ENCODE measurements at places on chromosomes 11 and 22. TPM values are rescaled to one million over a fixed set of nuclear protein-coding genes. Genes with fewer than 3 reads are reported as not detected.

Gene OR6T1
- total RNA-seq, result not detected

Gene IFT27
- total RNA-seq, result 38.2 TPM

- DNase-seq, result no peak
Measured at GRCh38 chr11:71223081-71223405, 29.3 kb downstream of the SHANK2 start.

Gene PRR33
- total RNA-seq, result not detected

- DNase-seq, result peak; percentile 56
Measured at GRCh38 chr22:26579331-26579886, 10.5 kb downstream of the TPST2 start.

GRCh38 chr22:30441088-30441487, 15.5 kb downstream of the MTFP1 start:
- no peak for DNase-seq

Gene PATE4
- not detected for total RNA-seq

GRCh38 chr11:34588023-34588422, 32.9 kb upstream of the EHF start:
- no peak for DNase-seq

DNA sequence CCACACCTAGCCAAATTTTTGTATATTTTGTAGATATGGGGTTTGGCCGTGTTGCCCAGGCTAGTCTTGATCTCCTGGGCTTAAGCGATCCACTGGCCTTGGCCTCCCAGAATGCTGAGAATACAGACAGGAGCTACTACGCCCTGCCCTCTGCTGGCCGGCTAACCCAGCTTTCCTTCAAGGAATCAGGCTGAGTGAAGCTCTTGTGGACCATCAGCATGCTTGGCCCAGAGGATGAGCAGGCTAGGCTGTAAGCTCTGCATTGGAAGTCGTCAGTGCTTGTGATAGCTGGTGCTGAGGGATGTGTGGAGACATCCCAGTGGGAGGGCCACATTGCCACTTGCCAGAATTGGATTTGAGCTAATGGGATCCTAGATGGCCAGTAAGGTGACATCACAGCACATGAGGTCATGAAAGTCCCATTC, 60.6 kb downstream of the MED15 start:
- DNase-seq, result no peak

GRCh38 chr11:85279267-85279666, 347.9 kb downstream of the DLG2 start:
- no peak for DNase-seq

DNA sequence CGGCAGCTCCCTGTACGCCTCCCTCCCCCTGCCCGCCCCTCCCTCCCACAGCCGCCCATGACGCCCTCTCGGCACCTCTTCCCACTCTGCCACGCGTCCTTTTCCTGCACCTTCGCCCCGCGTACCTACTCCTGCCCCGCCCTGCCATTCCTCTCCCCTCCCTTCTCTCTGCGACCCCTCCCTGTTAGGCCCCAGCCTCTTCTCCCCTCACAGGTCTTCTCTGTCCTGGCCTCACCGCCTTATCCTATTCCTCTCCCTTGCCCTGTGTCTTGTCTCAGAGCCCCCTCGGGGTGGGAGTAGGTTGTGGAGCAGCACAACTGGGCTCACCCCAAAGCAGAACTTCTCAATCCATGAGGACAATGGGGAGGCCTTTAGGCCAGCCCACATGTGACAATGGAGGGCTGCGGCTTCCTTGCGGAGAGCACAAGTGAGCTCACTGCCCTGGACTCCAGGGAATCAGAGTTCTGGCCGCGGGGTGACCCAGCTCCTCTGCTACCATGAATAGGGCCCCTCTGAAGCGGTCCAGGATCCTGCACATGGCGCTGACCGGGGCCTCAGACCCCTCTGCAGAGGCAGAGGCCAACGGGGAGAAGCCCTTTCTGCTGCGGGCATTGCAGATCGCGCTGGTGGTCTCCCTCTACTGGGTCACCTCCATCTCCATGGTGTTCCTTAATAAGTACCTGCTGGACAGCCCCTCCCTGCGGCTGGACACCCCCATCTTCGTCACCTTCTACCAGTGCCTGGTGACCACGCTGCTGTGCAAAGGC, 539 bp downstream of the SLC35C1 start:
- DNase-seq, result no peak

DNA sequence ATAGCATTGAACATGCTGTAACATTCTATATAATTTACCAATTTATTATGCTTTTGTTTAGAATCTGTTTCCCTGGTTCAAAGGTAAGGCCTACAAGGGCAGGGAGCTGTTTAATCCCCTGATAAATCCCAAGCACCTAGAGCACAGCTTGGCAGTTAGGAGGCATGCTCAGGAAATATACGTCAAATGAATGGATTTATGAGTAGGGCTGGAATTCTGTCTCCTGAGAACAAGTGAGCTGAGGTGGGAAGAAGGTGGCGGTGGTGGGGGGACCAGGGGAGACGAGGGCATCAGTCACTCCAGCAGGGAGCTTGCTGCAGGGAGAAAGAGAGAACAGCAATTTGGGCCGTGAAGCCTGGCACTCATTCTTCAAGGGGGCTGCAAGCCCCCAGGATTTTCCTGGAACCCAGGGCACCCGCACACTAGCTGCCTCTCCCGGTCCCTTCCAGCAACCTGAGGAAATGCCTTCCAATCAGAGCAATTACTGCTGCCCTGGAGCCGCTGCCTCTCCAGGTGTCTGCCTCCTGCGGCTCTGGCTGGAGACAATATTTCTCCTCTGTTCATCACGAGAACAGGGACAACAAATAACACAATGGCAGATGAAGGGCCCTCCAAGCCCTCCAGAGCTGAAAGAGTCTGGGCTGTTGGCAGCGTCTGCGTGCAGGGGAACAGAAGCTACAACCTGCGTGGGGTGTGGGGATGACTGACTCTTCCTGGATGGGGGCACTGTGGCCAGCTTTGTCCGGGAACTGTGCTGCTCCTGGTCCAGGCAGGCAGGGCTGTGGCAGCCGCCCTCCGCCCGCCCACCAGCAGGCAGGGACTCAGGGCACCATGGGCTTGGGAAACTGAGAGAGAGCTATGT, 233.4 kb downstream of the ST3GAL4 start:
- no peak for DNase-seq

Gene TPBGL
- 0.22 TPM for total RNA-seq

DNA sequence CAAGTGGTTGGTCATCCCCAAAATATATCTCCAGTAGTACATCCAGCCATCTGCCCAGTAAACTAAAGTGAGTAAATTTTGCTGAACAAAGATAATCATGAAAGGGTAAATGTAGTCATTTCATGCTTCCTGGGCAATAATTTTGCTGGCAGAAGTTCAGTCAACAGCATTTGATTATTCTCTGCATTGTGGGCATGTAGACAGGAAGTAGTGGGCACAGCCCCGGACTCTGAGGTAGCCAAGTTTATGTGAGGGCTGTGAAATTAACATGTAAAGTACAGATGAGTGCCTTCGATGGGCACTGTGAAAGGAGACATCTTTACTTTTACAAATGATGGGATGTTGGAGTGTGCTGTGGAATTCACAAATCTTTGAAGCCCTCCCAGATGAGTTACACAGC, 312.2 kb upstream of the MTNR1B start:
- DNase-seq, result no peak

DNA sequence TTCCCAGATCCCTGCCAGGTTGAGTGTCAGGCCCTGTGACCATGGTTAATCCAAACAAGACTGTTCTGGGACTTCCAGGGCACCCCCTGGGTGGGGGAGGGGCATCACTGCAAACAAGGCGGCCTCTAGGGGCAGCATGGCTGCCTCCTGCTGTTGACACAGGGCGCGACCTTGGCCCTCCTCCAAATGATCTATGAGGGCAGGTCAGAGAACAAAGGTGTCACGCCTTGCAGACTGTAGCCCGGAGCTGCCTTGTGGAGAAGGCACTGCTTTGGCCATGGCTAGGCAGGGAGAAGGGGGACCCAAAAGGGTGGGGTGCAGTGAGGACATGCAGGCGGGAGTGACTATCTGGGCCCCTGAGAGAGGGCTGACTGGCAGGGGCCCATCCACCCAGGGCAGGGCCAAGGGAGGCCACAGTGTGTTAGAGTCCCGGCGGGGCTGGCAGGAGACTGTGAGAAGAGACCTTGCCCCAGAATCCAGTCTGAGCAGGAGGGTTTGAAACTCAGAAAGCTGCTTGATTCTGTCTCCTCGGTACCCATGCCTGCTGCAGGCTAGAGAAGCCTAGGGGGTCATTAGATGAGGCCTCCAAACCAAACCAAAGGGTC, 35.6 kb downstream of the KCNC1 start:
- no peak for DNase-seq

Gene DEUP1
- total RNA-seq, result not detected

DNA sequence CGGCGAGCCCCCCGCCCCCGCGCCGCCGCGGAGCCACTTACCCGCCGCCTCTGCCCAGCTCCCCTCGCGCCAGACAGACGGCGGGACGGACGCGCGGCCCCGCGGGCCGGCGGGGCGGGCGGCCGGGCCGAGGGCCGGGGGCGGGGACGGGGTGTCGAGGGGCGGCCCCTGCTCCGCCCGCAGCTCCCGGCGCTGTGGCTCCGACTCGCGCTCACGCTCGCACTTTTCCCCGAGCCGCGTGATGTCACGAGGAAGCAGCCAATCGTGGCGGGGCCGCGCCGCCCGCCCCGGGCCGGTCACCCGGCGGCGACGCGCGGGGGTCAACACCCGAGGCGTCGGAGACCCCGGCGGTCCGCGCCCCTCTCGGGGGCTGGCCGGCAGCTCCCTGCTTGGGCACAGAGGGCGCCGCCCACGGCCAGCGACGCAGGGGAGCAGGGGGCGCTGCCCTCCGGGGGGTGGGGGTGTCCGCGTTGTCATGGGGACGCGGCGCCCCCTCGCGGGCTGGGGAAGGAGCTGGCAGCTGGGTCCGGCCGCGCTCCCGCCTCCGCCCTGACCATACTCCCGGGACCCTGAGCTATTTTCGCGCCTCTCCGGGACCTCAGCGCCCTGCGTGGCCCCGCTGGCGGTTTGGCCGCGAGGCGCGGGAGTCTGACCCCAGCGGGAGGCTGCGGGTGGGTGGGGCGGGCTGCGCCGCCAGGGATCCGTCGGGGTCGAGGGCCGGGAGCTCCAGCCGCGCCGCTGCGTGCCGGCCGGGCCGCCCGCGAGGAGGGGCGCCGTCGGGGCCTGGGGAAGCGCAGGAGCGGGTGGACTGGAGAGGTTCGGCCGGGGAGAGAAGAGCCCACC, at the start of gene CHRM4:
CHRM4 (minus strand) TSS at position 199 of the 843 bp plus-strand sequence. CDS start 5,219 bp downstream, outside the sequence.
- no peak for DNase-seq

All from CD4-positive, alpha-beta memory T cell (primary cell).